ENCODE measurements at places on chromosomes 1 and 21. TPM values are rescaled to one million over a fixed set of nuclear protein-coding genes. Genes with fewer than 3 reads are reported as not detected.

Gene CD160
- total RNA-seq, result not detected

- no peak overlapping the region for H3K27ac ChIP-seq
- H3K4me3 ChIP-seq, result no peak overlapping the region
- no peaks in the 10 kb centered on the region for H3K4me1 ChIP-seq
- no peaks in the 10 kb centered on the region for H3K36me3 ChIP-seq
Measured at GRCh38 chr21:43021756-43022600, 47.6 kb downstream of the PKNOX1 start.

GRCh38 chr1:62508187-62508758, 71.4 kb downstream of the USP1 start:
- no peak for DNase-seq
- H3K4me3 ChIP-seq, result no peak overlapping the region
- H3K4me1 ChIP-seq, result no peaks in the 10 kb centered on the region
- no peaks in the 10 kb centered on the region for H3K27me3 ChIP-seq

Gene CFHR3
- total RNA-seq, result not detected

Gene CHML
- 7.2 TPM for total RNA-seq

Gene CLCNKA
- 0.33 TPM for total RNA-seq

GRCh38 chr1:46408356-46409062, 14.4 kb downstream of the FAAH start:
- no peaks in the 10 kb centered on the region for H3K4me1 ChIP-seq
- no peaks in the 10 kb centered on the region for H3K27me3 ChIP-seq
- DNase-seq, result no peak
- H3K27ac ChIP-seq, result no peak overlapping the region
- H3K4me3 ChIP-seq, result no peak overlapping the region
- no peaks in the 10 kb centered on the region for H3K36me3 ChIP-seq

All from breast epithelium (tissue), 4 donors.